Stimulated activated CD8-positive, alpha-beta memory T cell treated with anti-CD3 and anti-CD28 coated beads, Interleukin-4, amount 100 ng/mL, for 1 hour (primary cell): ENCODE measurements at places on chromosomes 6 and 20.

GRCh38 chr6:15073344-15073789 lies 172.5 kb upstream of the JARID2 start:
- no peak for DNase-seq

DNA sequence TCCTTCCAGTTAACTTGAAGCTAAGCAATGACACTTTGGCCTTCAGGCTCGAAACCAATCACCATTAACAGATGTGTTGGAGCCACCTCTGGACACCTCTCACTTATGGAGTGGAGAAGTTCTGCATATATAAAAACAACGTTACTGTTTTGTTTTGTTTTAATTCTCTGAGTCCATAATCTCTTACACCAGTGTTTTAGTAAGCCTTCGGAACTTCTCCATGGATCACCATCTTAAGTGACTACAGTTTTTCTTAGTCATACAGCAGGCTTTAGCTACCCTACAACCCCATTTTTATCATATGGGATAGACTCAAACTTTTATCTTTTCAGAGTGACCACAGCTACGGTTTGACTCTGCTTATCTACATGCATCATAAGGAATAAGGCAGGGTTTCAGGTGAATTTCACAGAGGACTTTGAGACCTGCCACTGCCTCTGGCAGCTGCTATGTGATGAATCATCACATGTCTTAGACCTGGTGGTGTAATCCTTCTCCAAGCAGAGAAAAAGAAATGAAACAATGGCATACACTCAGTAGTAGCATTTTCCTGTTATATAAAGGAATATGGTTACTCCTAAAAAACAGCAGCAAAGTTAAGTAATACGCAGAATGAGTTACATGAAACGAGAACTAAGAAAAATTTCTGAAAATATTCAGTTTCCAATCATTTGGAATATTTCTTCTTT lies 5.5 kb upstream of the HDDC2 start:
- DNase-seq, result no peak

GRCh38 chr6:26309731-26310142 lies 55.3 kb upstream of the BTN3A2 start:
- DNase-seq, result no peak

DNA sequence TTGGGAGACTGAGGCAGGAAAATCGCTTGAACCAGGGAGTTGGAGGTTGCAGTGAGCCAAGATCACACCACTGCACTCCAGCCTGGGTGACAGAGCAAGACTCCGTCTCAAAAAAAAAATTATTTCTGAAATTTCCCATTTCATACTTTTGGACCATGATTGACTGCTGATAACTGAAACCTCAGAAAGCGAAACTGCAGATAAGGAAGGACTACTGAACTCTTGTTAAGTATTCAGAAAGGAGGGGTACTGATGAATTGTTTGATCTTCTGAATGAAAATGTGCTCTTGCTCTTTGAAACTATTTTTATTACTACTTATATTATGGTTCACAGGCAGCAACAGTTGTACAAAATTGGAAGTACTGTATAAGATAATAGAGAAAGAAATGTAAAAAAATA lies 69.0 kb downstream of the HDGFL1 start:
- no peak for DNase-seq

DNA sequence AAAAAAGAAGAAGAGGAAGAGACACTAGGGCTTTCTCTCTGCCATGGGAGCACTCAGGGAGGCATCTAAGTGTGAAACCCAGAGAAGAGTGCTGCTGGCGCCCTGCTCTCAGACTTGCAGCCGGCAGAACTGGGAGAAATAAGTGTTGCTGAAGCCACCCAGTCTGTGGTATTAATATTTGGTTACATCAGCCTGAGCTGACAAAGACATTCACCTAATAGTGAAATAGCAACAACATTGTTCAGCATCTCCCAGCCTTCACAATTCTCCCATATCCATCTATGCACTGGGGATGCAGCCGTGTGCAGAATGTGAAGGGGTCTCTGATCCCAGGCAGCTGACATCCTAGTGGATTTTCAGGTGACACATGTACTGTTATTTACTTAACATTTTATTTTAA lies 12.0 kb downstream of the KCNG1 start:
- DNase-seq, result no peak

GRCh38 chr20:50815162-50815989 lies 20.5 kb downstream of the BCAS4 start:
- DNase-seq, result no peak

GRCh38 chr20:32638848-32639247 lies 34.9 kb downstream of the C20orf203 start:
- no peak for DNase-seq
